ENCODE measurements at places on chromosomes 12 and 14.
A peak's percentile ranks its signal among the peaks of the same experiment; 100 is the strongest.

DNA sequence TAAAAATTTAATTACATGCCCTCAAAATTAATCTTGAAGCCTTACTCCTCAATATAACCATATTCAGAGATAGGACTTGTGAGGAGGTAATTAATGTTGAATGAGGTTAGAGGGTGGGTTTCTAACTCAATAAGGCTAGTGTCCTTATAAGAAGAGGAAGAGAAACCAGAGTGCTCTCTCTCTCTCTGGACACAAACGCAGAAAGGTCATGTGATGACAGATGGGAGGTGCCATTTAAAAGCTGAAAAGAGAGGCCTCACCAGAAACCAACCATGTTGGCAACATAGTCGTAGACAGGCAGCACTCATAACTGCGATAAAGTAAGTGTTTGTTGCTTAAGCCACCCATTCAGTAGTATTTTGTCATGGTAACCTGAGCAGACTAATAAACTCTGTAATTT lies 378.5 kb upstream of the LMO3 start:
- DNase-seq = no peak

GRCh38 chr12:111439657-111440151 lies 34.0 kb downstream of the SH2B3 start:
- DNase-seq = peak; percentile 73

- DNase-seq = peak; percentile 11
These were observed 76.9 kb downstream of the VWF start for GRCh38 chr12:6047249-6048237.

DNA sequence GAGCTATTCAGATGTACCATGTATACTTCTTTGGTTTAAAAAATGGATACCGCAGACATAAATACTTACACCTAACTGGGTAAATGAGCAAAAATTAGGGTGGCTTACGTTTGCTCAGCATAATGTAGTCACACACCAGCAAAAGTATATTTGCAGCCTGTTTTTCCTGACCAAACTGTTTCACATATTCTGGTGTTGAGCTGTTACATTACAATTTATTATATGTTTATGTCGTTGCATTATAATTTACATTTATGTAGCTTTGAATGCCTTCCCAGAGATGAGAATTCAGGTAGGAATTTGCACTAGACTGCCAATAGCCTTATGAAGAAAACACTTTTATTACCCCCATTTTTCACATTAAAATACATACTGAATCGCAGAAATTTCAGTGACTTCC lies 183.3 kb downstream of the PTPRO start:
- DNase-seq = no peak

- DNase-seq = no peak
These were observed at the start of gene TMEM119 for GRCh38 chr12:108597559-108598471. TMEM119 (minus strand) TSS chr12:108598084; CDS start chr12:108592383, 5,701 bp downstream.

- no peak for DNase-seq
These were observed 25.0 kb downstream of the ERH start for GRCh38 chr14:69373104-69373503.

DNA sequence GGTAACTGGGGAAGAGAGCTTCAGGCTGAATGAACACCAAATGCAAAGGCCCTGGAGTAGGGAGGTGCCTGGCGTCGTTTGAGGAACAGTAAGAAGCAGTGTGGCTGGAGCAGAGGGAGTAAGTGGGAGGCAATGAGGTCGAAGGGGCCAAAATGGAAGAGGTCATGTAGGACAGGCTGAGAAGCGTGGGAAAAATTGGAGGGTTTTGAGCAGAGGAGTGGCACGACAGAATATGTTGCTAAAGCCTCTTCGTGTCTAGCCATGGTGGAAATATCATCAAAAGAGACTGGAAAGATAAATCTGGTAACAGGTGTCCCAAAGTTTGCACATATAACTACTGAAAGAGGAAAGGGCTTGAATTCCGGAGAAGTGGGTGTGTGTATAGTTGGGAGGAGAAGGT lies 1.9 kb downstream of the TRIM9 start:
- no peak for DNase-seq

DNA sequence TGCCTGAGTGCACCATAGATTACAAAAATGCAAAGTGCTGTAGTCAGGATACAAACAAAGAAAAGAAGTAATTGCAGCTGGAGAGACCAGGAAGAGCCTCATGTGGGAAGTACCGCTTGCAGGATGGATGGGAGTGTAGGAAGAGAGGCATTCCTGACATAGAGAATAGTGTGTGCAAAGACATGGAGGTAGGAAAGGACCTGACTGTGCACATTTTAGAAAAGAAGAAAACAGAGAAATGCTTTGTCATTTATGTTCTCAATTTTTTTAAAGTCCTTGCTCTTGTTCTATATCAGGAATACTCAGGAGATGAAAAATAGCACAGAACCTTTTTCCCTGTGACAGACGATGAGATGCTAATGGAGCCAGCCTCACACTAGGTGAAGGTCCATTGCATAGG lies 358.7 kb upstream of the TMPO start:
- no peak for DNase-seq

GRCh38 chr12:41325336-41325735 lies 137.2 kb downstream of the PDZRN4 start:
- no peak for DNase-seq

DNA sequence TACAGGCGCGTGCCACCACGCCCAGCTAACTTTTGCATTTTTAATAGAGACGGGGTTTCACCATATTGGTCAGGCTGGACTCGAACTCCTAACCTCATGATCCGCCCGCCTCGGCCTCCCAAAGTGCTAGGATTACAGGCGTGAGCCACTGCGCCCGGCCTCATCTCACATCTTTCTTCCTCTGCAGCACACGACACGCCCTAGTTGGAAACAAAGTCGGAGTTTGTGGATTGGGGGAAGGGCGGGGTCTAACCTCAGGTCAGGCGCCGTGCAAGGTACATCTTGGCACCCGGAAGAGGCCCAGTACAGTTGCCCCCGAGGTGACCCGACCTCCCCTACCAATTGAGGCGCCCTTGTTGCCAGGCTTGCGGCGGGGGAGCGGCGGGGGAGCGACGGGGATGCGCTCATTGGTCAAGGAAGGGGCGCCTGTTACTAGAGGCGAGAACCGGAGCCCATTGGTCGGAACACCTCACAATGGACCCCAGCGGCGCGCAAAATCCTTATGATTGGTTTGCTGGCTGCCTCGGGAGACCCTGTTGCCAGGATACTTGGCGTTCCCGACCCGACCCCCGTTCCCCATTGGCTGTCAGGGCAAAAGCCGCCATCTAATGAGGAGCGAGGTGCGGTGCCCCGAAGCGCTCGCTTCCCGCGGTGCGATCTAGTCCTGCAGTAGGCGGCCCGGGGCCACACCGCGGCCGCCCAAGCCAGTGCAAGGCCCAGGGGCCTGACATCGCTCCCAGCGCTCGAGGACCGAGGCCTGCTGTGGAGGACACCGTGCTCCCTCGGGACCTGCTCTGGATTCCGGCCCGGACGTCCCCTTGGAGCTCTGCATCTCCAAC lies at the start of gene REC8:
TSS of gene REC8 (plus strand) at position 659 of the 839 bp plus-strand sequence. CDS start 473 bp downstream, outside the sequence.
- DNase-seq = peak; percentile 94

GRCh38 chr12:56565510-56566101 lies 44.0 kb downstream of the RBMS2 start:
- peak; percentile 81 for DNase-seq

- DNase-seq = no peak
These were observed 96.9 kb downstream of the EML5 start for GRCh38 chr14:88695870-88696269.

- DNase-seq = no peak
These were observed 34.3 kb downstream of the SLC15A4 start for GRCh38 chr12:128789356-128789929.

DNA sequence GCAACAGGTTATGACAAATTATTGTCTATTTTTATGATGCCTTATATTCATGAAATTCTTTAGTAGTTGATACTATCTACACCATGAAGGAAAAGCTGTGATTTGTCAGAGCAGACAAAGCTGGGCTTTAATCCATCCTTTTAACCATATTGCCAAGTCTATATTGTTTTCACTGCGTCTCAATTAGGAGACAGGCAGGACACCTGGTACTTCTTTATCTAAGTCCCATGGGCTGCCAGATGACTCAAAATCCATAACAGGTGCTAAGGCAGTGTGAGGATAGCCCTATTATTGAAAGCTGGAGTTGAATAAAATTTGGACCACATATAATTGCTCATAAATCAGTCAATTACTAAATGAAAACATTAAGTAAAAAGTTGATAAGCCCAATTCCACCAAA lies 22.6 kb downstream of the INSM2 start:
- no peak for DNase-seq

- DNase-seq = no peak
These were observed 254.7 kb upstream of the TBX3 start for GRCh38 chr12:114938487-114939210.

DNA sequence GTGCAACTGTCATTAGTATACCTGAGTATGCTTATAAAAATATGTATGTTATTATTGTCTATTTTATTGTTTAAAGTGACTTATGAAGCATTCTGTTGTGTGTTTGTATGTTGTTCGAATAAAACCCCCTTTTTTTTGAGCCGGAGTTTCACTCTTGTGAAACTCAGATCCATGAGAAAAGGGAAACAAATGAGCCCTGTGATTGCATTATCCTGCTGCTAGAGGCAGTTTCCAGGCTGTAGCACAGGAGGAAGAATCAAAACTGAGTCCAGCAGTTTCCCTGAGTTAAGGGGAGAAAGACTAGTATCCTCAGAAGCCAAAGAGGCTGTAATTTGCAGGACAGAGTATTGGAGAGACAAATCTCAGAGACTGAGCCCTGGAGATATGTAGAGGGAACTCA lies 12.5 kb downstream of the SGPP1 start:
- DNase-seq = no peak

- DNase-seq = no peak
These were observed 151.7 kb downstream of the PDZRN4 start for GRCh38 chr12:41339784-41340183.

GRCh38 chr14:100222224-100223093 lies 16.5 kb upstream of the YY1 start:
- DNase-seq = peak; percentile 73

DNA sequence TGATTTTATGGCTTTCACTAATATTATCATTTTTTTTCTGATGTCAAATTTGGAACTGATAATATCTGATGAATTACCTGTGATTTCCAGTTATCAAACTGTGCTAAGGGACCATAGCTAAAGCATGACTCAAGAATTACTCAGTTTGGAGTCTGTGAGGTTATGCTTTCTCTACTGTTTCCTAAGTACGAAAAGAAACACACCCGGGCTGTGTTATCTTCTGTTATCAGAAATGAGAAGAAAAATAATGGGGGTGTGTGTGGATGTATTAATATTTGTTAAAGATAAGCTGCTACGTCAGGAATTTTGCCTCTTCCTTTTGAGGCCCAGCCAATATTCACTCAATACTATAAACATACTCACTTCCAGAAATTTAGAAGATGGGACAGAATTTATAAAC lies 1401.9 kb upstream of the FLRT2 start:
- DNase-seq = no peak

- peak; percentile 53 for DNase-seq
These were observed 23.8 kb upstream of the KIF26A start for GRCh38 chr14:104114421-104115130.

Measured in spleen (tissue), 13 donors.